ENCODE measurements at places on chromosomes 7 and 10.

- no peak for DNase-seq
These were observed 311.2 kb upstream of the GNAI1 start for GRCh38 chr7:79823246-79823951.

DNA sequence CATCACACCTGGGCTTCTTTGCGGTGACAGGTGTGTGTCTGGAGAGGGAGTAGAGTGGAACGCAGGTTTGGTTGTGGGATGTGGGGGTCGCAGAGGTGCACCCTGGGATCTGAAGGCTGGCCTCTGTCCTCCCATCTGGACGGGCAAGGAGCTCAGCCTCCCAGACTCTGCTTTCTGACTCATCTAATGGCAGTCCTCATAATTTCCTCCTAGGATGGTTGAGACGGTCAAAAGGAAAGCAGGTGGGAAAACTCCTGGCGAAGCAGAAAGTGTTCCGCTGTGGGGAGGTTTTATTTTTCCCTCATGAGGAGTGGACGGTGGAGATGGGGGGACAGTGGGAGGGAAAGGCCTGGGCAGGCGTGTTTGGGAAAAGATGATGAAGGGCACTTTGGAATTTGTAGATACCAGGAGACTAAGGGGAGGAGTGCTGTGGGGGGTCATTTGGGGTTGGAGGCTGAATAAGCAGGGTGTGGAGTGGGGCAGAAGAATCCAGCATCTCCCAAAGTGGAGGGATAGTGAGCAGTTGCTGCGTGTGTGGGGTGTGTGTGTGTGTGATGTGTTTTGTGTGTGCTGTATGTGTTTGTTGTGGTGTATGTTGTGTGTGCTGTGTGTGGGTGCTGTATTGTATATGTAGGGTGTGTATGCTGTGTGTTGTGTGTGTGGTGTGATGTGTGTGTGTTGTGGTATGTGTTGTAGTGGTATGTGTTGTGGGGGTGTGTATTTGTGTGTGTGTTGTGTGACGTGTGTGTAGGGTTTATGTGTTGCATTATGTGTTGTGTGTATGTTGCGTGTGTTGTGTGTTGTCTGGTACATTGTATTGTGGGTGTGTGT is 97.2 kb upstream of the PODXL start:
- DNase-seq: no peak

DNA sequence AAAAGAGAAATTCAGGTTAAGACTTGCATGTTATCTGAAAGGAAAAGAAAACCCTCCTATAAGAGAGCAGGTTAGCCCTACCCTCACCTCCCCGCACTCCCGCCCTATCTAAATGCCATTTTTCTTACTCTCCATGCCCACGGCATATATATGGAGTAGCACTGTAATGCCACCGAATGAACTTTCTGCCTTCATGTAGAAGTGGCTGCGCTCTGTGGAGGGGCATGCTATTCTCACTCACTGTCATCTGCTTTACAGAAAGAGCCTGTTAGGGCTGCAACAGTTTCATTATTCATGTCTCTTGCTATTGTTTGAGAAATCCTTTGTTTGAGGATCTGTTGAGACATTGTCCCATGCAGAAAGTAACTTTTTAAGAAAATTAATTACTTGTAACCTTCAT is 1190.6 kb downstream of the SORCS1 start:
- no peak for DNase-seq

DNA sequence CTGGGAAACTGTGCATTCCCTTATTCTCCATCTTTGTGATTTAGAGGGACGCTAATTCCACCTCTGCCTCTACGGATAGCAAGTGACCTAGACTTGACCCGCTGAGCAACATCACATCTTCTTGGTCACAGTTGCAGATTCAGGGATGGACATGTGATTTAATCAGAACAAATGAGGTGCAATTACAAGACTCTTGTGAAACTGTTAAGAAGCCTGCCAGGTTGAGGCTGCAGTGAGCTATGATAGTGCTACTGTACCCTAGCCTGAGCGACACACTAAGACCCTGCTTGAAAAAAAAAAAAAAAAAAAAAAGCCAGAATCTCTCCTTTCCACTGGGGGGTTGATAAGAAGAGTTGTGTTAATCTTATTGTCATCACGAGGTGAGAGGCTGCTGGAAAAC is 14.4 kb downstream of the MPLKIP start:
- no peak for DNase-seq

- no peak for DNase-seq
These were observed 144.6 kb upstream of the TMEM106B start for GRCh38 chr7:12066521-12066920.

DNA sequence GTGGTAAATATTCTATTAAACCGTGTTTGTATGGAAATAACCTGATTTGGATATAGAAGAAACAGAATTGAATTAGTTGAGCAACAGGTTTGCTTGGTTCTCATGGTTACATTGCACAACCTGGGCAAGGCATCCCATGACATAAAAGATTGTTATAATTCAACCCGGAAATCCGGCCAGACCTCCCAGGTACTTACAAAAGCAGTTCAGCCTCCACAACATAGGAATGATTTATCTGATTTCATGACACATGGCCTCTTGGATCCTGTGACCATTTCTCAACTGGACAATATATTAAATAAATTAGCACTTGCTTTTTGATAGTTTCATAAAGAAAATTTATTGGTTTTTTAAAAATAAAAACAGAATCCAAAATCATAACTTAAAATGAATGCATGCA is 55.1 kb upstream of the PTPN12 start:
- DNase-seq: no peak

DNA sequence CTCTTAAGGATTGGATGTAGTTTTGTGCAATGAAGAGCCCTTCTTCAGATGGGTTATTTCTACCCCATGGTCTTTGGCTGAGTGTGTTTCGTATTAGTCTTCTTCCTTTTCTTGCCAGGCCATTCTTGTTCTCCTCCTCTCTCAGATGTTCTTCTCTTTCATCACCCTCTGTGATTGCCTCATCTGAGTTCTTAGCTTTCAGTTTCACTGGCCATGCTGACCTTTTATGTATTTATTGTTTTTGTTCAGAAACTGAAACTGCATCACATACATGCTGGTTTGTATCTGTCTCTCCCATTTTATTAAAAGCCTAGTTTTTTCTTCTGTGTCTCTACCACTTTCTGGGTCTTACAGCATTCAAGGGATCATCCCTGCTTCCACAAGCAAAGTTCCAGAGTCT is 21.7 kb upstream of the PCGF5 start:
- no peak for DNase-seq

DNA sequence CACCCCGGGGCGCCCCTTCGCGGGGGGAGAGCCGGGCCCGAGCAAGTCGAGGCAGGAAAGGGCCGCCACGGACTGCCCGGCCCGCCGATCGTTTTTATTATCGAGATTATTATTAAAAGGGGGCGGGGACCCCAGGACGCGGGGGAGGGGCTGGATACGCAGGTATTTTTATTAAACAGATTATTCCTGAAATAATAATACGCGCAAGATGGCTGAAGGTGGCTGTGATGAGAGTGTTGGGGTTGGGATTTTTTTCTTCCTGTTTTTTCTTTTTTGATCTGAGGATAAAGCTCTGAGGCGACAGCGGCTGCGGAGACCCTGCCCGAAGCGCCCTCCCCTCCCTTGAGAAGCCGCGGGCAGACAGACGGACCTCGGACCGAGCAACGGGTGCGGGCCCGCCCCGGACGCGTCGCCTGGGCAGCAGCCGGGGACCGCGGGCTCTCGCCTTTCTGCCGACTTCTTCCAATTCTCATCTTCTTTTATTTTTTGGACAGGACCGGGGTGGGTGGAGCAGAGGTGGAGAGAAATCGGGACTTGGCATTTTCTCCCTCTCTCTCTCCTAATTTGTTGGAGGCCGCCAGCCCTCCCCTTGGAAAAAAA is 1.4 kb upstream of the TRIM8 start:
- peak; percentile 86 for DNase-seq

GRCh38 chr10:122286867-122287266 is 15.8 kb downstream of the BTBD16 start:
- peak; percentile 77 for DNase-seq

- peak; percentile 83 for DNase-seq
These were observed 138.0 kb downstream of the TACC2 start for GRCh38 chr10:122126763-122127659.

DNA sequence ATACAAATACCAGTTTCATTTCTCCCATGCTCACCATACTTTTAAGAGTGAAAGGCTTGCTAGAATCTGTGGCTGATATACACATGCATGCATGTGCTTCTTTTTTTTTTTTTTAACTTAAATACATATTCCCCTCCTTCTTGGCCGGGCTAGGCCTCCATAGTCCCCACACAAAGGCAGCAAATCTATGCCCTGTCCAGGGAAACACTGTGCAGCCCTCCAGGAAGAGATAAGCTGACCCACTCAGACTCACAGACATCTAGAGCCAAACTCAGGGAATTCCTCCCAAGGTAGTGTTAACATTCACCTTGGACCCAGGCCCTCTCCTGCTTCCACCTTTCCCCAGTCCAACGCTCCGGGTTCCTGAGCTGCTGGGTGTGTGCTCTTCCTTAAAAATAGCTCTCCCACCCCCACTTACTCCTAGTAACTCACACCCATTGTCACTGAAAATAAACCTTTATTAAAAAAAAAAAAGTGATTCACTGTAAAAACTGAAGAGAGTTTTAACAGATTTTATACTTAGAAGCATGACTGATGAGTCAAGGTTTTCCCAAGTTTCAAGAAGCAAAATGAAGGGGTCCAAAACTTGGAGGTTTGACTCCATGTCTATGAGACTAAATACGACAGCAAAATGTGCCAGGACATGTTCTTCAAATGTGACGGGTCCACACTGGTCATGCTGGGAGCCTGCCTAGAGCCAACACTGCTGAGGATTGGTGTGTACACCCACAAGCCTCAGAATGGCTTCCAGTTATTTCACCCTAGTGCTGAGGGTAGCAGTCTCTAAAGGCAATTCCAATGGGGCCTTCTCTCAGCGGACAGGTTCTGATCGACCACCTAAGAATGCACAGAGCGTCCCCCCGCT is 159.5 kb downstream of the GLI3 start:
- DNase-seq: no peak

DNA sequence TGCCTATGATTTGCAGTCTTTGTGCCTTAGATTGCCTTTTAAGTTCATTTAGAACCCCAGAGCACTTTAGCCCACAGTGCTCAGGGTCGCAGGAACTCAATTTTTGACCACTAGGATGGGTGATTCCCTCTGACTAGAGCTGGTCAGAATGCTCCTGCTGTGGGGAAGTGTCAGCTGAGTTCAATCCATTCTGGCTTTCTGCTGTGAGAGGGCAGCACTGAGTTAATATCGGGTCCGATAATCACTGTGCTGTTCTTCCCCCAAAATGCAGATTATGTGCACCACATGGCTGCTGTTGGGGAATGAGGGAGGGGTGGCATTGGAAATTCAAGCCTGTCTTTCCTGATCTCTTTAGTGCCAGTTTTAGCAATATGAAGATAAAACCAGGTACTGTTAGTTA is 886.4 kb downstream of the DNAJB9 start:
- DNase-seq: no peak

GRCh38 chr7:94054130-94054529 is 50.0 kb upstream of the BET1 start:
- DNase-seq: no peak

- DNase-seq: peak; percentile 42
These were observed 23.4 kb downstream of the ARHGEF5 start for GRCh38 chr7:144378651-144379050.

DNA sequence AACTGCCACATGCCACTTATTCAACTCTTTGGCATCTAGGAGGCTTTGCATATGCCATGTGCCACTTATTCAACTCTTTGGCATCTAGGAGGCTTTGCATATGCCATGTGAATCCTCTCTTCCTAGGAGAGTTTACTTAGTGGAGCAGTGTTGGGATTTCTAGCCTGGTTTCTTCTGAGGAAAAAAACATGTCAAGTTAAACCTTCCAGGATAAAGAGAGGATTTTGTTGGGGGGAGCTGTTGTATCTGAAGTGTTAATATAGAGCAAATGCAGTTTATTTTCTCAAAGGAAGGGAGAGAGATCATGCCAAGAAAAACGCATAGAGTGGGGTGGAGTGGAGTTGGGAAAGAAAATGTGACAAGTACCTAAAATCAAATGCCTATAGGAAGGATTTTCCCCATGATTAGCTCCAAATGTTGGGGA is 91.5 kb downstream of the MCU start:
- no peak for DNase-seq

DNA sequence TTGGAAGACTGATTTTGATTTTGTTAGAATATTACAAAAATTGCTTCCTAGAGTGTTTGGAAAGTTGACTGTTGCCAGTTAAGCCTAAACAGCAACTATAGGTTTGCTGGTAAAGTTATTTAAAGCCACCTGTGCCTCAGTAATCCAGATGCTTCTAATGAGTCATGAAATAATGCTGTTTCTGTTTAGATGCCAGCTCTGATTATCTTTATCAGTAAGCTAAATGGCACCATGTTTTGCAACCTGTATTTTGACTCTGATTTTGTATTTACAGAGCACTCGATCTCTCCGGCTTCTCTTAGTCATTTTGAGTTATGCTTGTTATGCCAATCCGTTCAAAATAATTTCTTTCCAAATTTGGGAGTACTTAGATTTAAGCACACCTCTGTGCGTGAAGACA is 366.1 kb downstream of the EXOC4 start:
- no peak for DNase-seq

- no peak for DNase-seq
These were observed 20.1 kb downstream of the SFR1 start for GRCh38 chr10:104142081-104142480.

GRCh38 chr10:79468841-79469585 is 23.6 kb upstream of the ZCCHC24 start:
- no peak for DNase-seq

GRCh38 chr7:19296617-19297016 is 151.4 kb upstream of the FERD3L start:
- no peak for DNase-seq

- no peak for DNase-seq
These were observed 1.5 kb downstream of the SRI start for GRCh38 chr7:88218429-88218745.

DNA sequence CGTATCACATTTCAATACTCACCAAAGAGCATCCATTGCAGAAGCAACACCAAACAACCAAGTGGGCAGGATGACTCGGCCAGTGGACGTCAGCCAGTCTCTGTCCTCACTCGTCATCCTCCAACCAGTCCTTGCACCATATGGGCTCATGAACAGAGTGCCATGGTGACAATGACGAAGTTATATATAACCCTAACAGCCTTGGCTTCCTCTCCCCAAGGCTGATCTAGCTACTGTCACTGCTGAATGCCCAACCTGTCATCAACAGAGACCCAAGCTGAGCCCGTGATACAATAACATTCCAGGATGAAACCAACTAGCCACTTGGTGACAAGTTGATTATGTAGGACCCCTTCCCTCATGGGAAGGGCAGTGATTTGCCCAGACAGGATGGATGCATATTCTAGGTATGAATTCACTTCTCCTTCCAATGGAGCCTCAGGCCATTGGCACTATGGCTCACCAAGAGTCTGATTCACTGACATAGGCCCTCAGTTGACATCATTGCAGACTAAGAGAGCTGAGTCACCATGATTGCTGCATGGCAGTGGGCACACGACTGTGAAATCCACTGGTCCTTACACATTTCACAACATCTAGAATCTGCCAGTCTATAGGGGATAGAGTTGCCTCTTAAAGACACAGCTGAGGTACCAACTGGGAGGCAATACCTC is 26.3 kb upstream of the PPIF start:
- no peak for DNase-seq

DNA sequence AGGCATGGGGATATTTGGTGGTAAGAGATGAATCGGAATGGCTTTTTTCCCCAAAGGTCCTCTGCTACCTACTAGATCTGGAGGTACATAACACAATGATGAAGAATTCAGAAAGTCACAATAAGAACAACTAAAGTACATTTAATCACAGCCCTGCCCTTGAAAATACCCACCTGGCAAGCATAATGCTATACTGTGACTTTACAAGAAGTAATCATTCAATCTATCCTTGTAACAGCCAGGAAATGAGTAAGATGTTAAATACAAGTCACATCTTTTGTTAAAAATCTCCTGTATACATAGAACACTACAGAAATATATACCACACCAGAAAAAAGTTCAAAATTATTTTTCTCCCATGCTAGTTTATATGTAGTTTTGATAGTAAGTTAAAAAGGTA is 108.3 kb upstream of the ABCB5 start:
- no peak for DNase-seq

Measured in sigmoid colon (tissue), 7 donors.